Activated T-cell treated with anti-CD3 and anti-CD28 coated beads for 24 hours (primary cell): ENCODE measurements at places on chromosomes 11 and 22.

GRCh38 chr11:118258410-118258809 lies 5.7 kb downstream of the MPZL2 start:
- no peak for DNase-seq

DNA sequence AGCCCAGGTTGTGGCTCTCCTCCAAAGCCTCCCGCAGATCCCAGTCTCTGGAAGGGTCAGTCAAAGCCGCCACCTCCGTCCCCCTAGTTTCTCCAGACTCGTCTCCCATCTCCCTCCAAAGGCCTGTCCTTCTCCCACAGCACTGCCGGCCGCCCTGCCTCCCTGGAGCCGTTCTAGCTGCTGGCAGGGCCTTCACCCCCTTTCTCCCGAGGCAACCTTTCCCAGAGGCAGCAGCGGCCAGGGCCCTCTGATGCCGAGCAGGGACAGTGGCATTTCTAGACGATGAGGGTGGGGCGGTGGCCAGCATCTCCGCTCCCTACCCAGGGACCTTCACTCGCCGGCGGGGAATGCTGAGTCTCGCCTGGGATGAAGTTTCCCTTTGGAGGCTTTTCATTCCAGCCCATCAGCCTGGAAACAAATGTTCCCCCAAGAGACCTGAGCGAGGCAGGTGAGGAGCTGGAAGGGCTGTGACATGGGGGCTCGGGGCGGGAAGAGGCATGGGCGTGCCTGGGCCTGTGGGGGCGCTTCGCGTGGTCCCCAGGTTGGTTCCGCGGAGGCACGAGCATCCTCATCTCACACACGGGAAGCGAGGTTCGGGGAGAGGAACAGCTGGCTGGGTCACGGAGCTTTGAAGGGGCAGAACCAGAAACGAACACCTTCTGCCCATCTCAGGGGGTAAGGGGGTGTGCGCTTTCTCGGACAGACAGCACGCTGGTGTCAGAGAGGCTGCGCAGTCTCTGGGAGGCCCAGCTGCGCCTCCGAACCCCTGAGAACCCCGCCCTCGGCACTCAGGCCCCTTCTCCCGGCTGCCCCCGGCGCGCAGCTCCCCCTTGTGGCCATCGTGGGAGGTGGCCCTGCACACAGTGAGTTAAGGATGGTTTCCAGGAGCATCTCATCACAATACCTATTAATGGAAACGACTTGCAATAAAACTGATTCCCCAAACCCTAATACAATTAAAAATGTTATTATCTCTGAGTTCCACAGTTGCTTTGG lies 18.1 kb upstream of the KLHL35 start:
- DNase-seq = no peak

DNA sequence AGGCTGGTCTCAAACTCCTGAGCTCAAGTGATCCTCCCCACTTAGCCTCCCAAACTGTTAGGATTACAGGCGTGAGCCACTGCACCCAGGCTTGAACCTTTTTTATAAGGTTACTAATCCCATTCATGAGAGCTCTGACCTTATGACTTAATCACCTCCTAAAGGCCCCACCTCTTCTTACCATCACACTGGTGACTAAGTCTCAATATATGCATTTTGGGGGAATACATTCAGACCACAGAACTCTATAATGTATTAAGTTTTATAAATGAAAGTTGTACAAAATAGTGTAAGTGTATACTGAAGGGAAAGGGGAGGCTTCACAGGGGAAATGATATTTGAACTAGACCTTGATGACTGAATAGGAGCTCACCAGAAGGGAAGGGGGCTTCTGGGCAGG lies 28.4 kb upstream of the RBFOX2 start:
- no peak for DNase-seq

GRCh38 chr11:88103337-88104206 lies 71.7 kb downstream of the RAB38 start:
- peak; percentile 7 for DNase-seq

- DNase-seq = no peak
Observed at GRCh38 chr11:61390161-61390560, 2.2 kb upstream of the TMEM216 start.

DNA sequence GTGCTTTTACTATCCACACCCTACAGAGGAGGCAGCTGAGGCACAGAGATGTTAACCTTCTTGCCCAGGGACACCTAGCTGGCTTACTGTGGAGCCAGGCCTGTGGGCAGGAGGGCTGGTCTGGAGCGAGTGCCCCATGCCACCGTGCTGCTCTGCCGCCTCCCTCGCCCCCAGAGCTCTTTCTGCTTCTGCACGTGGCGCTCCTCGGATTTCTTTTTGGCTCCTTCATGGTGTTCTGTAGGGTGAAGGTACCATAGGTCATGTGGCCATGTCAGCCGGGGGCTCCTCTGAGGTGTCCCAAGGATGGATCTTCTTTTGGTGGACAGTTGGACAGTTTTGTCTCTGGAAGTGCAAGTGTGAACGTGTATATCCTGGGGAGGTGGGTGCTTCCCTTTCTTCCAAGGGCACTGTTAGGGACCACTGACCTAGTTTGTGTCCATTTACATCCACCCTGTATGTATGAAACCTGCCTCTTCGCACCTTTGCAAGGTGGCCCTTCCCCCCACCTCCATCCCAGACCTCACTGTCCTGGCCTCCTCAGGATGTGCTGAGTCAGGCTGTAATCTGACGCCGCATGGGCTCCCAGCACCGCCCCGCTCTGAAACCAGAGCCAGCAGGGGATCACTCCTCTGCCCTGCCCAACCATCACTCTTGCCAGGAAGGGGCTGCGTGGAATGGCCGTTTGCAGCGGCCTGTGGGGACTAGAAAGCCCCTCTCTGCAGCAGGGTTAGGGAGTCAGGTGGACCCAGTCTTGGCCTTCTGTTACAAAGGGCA lies 31.7 kb downstream of the POLR3H start:
- DNase-seq = no peak

DNA sequence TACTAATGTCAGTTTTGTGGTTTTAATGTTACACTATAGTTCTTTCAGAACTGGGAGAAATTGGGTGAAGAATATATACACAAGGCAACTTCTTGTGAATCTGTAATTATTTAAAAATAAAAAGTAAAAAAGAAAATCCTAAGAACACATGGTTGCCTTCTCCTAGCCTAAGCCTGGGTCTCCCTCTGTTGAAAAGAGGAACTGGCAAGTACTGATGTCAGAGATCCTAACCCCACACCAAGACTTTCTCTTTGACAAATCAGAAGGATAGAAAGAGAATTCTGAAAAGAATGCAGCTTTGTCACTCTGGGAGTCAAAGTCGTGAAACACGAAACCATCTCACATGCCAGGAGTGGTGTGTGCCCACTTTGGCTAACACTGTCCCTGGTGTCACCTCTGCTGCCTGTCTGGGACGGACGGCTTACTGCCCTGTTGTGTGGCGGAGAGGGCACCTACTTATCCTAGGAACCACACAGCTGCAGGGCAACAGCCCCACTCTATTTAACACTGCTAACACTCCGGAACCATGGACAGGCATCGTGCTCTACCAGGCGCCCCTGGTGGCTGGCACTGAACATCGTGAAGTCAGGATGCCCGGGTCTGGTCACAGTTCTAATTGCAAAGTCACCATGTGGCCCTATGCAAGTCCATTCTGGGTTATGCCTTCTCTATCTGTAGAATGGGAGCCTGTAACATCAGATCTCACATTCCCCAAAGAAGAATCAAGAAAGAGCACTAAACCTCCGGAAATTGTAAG lies 108.7 kb upstream of the CD82 start:
- DNase-seq = no peak

GRCh38 chr22:38455530-38456271 lies 702 bp upstream of the KCNJ4 start:
- DNase-seq = no peak

GRCh38 chr11:71557257-71557656 lies 8.1 kb upstream of the KRTAP5-10 start:
- no peak for DNase-seq

- no peak for DNase-seq
Observed at GRCh38 chr11:36462321-36462720, 47.8 kb downstream of the TRAF6 start.

- DNase-seq = no peak
Observed at GRCh38 chr22:20899827-20900423, 17.3 kb upstream of the CRKL start.

DNA sequence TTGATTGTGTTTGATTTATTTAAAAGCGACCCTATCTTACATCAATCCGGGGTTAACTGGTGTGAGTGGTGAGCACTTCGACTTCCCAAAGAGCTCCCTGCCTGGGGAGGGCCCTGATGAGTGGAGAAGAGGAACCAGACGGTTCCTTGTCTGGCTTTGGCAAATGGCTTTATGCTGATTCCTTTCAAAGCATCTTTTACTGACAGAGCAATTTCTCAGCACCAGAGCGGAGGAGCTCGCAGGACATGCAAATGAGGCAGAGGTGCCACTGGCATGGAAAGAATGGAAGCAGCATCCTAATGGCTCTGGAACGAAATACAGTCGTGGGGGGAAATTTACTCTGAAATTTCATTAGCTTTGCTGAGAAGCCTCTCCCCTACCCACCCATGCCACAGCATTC lies 410.9 kb upstream of the B3GAT1 start:
- no peak for DNase-seq

GRCh38 chr11:106961518-106961917 lies 56.8 kb downstream of the GUCY1A2 start:
- DNase-seq = no peak

DNA sequence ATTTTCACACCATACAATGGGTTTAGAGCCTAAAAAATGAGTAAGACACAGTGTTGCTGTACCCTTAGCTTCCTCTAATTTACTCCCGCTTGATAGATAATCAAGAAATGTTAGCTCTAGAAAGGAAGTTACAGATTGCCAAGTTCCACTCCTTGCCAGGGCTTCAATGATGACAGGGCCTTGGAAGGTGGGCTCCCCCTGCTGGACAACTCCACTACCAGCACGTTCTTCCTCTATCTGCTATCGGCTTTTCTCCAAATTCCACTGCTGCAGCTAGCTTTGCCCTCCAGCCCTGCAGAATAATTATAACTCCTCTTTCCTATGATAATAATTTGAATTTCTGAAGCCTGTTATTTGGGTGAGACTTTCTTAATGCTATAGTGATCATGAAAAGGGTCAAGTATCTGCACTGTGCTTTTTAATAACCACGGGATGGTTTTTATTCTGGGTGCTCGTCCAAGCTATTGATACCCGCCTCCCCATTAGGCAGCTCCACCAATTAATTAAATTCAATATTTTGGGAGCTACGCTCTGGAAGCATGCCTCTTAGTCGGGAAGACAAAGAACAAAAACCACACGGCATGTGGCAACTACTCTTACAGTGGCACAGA lies 9.0 kb downstream of the SYN3 start:
- peak; percentile 50 for DNase-seq

- DNase-seq = no peak
Observed at GRCh38 chr11:66006891-66007176, 4.5 kb downstream of the BANF1 start.

DNA sequence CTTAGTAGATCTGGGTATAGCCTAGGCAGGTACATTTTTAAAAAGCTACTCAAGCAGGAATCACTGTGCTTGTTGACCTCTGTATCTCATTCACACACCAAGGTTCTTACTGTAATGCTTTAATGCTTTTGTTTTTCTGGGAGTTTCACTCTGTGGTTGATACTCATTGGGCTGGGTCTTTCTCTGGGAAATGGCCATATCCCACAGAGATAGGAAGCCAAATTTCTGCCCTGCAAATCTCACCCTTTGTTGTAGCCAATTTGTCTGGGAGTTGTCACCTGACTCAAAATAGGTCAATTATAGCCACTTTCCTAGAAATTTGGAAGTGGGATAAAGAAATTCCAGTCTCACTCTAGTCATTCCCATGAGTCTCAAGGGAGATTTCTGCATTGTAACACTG lies 195.8 kb upstream of the BDNF start:
- no peak for DNase-seq

GRCh38 chr11:65165410-65166317 lies 4.4 kb upstream of the SPDYC start:
- DNase-seq = no peak

DNA sequence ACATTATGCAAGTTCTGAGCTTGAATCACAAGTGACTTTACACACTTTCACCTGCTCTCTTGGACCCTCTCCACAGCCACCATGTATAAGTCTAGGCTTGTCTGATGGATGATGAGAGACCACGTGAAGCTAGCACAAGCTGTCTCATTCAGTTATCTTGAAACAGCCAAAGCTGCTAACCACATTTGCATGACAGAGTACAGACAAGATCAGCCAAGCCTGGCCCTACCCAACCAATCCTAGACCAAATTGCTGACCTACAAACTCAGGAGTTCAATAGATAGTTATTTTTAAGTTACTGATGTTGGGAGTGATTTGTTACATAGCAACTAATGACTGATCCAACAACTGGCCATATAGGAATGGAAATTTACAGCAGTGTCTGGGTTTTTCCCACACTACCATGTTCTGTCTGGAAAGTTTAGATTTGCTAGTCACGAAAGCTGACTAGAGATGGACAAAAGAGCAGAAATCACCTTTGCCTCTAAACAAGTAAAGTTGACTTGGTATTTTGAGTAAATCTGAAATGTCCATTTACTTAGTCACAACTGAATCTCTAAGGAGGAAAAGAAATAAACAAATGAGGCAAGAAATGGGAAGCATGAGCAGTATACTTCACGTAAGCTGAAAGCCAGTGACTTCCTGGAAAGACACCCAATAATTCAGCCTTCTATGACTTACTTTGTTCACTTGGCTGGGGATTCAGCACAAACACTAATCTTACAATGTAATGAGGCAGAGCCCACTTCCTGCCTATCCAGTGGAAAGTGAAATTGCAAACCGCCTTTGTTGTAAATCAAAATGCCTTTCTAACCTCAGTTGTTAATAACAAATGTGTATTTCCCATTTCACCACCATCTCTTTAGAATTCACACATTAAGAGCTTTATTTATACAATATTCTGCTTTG lies 101.7 kb downstream of the FAM181B start:
- no peak for DNase-seq

- DNase-seq = no peak
Observed at GRCh38 chr11:78414321-78415051, 3.1 kb downstream of the GAB2 start.

GRCh38 chr11:133414506-133414905 lies 117.8 kb downstream of the OPCML start:
- DNase-seq = no peak

GRCh38 chr11:58438486-58438885 lies 3.5 kb downstream of the OR5B12 start:
- no peak for DNase-seq

- no peak for DNase-seq
Observed at GRCh38 chr11:18704698-18705097, 6.1 kb downstream of the TMEM86A start.

- DNase-seq = no peak
Observed at GRCh38 chr11:62980133-62980760, 4.5 kb downstream of the SLC22A6 start.

GRCh38 chr11:65906602-65907001 lies 6.4 kb upstream of the FOSL1 start:
- no peak for DNase-seq

DNA sequence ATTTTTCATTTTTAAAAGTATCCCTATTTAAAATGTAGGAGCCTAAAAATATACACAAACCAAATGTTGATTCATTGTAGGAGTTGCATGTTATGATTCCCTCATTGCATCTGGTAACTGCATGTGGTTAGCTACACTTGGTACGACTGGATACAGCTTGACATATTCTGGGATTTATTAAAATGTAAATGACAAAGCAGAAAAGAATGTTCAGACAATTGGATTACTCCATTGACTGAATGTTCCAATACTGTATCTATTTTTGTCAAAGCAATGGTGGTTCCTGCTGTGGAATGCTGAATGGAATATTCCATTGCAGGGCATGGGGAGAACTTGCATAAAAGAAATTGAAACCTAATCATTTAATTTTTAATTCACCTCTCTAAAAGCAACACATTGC lies 30.8 kb downstream of the BLID start:
- no peak for DNase-seq
